Activated T-helper 1 cell treated with anti-CD3 and anti-CD28 coated beads, Interleukin-12 subunit alpha, Interleukin-12 subunit beta, Interleukin-2, Interleukin-4 antibody, amounts not matched to agents 30 ng/mL and 10 ng/mL and 1 ng/mL, durations not matched to agents 14 hours and 24 hours and 36 hours (primary cell): ENCODE measurements at places on chromosomes 11 and 22. TPM values are rescaled to one million over a fixed set of nuclear protein-coding genes. Genes with fewer than 3 reads are reported as not detected.

DNA sequence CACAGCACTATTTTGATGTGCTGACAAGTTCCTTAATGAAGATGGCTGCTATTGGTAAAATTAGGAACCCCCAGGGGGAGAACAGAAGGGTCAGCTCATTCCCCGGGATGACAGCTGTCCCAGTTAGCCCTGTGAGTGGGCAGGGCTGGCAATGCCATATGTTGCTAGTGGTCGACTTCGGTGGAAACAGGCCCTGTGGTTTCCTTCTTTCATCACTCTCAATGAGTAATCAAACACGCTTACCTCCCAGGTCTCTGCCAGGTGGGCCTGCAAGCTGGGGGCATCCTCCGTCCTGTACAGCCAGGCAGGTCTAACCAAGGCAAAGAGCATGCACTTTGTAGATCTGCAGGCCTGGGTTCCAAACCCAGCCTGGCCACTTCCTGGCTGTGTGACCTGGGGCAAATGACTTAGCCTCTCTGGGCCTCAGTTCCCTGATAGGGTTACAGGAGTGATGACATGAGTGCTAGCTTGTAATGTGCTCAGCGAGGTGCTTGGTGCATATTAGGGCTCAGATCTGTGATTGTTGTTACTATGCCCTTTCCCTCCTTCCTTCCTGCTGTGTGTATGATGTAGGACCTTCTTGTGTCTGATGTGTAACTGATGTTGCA, 85.2 kb downstream of the TSPAN18 start:
- DNase-seq, result no peak
- no peaks in the 10 kb centered on the region for H3K4me1 ChIP-seq
- H3K27me3 ChIP-seq, result no peaks in the 10 kb centered on the region
- no peaks in the 10 kb centered on the region for H3K36me3 ChIP-seq

DNA sequence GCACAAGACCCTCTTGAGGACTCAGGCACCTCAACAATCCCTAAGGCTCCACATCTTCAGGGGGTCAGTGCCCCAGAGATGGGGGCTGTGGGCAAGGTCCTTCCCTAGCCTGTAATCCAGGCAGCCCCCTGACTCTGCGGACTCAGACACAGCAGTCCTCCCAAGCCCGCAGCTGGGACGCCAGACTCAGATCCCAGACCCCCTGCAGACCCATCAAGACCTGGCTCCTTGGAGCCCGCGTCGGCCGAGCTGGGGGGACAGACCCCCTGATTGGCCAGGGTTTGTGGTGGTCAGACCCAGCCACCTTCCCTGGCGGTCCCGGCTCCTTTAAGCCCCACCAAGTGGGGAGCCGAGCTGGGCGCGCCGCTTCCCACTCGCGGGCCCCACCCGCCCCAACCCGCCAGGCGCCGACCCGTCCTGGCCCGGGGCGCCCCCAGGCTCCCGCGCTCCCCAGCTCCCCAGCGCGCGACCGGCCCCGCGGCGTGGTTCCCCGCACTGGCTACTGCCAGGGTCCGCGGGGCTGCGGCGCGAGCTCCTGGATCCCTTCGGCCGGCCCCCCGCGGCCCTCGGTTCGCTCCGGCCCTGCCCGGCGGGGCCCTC, 458 bp downstream of the OSBPL5 start:
- H3K27ac ChIP-seq, result no peak overlapping the region
- H3K27me3 ChIP-seq, result peaks cover 30% of the 10 kb centered on the region
- no peak overlapping the region for H3K4me3 ChIP-seq
- H3K4me1 ChIP-seq, result peaks cover 7% of the 10 kb centered on the region

DNA sequence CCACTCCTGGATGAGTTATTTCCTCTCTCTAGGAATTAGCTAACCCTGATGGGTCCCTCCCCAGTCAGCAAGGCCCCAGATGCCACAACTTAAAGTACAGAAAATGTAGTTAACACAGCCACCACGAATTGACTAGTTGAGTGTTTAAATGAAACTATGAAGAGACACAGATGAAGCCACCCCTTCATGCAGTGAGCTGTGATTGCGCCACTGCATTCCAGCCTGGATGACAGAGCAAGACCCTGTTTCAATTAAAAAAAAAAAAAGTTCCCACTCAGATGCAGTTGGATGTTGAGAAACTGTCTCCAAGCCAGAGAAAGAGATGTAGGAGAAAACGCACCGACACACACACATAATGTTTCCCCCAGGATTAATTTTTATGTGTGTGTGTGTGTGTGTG, 53.3 kb downstream of the SCN3B start:
- H3K27me3 ChIP-seq, result no peaks in the 10 kb centered on the region
- DNase-seq, result no peak
- peaks cover 66% of the 10 kb centered on the region for H3K36me3 ChIP-seq
- H3K27ac ChIP-seq, result peak overlapping the region; percentile 8
- H3K4me1 ChIP-seq, result peaks cover 9% of the 10 kb centered on the region

DNA sequence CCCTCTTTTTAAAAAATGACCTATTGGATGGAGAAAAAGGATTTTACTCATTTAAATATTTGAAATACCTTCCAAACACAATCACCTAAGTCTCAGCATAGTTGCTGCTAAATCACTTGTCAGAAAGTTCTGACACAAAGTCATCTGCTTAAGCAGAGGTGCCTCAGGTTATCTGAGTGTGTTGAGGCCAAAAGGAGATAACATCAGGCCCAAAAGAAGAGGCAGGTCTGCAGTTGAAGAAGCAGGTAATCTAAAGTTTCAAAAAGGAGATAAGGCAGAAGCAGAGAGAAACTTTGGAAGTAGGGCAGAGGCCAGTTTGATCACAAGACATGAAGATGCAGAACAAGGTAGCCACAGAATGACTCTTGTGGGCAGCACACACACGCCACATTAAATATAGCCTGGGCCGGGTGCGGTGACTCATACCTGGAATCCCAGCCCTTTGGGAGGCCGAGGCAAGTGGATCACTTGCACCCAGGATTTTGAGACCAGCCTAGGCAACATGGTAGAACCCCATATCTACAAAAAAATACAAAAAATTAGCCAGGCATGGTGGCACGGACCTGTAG, 175.7 kb upstream of the API5 start:
- DNase-seq, result no peak
- H3K36me3 ChIP-seq, result no peaks in the 10 kb centered on the region
- no peaks in the 10 kb centered on the region for H3K4me1 ChIP-seq
- H3K4me3 ChIP-seq, result no peak overlapping the region
- no peak overlapping the region for H3K27ac ChIP-seq
- no peaks in the 10 kb centered on the region for H3K27me3 ChIP-seq

GRCh38 chr11:83102834-83103233, 31.1 kb upstream of the RAB30 start:
- no peaks in the 10 kb centered on the region for H3K36me3 ChIP-seq
- no peak overlapping the region for H3K27ac ChIP-seq
- peaks cover 9% of the 10 kb centered on the region for H3K27me3 ChIP-seq
- H3K4me3 ChIP-seq, result no peak overlapping the region

DNA sequence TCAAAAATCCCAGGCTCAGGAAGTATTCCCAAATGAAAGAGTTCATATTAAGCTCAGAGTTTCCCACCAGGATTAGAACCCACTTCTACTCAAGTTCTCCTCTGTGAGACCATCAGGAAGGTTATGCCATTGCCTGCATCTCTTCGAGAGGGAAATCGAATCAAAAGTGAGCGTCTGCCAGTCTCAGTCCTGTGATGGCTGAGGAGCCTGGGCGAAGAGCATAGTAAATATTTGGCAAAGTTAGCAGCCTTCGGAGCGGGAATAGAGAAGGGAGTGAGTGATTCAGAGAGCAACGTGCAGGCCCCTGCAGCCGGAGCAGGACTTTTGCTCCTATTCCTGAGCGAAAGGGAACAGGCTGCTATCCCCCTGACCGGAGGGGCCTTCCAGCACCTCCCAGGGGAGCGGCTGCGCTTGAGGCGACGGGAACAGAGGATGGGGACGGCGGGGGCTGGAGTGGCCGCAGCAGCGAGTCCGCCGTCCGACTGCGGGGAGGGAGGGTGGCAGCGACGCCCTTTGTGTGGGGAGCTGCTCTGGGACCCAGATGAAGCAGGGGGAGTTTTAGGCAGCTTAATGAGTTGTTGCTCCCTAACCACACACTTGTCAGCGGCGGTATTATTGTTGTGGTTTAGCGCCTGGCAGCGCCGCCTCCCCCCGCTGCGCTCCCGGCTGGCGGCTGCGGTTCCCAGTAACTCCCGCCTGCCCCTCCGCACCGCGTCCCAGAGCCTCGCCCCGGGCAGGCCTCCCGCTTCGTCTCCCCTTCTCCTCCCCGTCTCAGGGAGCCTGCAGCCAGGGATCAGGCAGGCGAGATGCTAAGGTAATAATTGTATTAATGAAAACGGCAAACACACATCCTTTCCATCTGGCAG, 21.7 kb upstream of the NRGN start:
- H3K27ac ChIP-seq, result no peak overlapping the region
- H3K4me3 ChIP-seq, result no peak overlapping the region
- peaks cover 7% of the 10 kb centered on the region for H3K4me1 ChIP-seq

Gene THY1
- total RNA-seq, result 0.83 and 1.0 TPM in 2 replicates
